Endodermal cell (in vitro differentiated cells): ENCODE measurements at places on chromosomes 5 and 9. TPM values are rescaled to one million over a fixed set of nuclear protein-coding genes. Genes with fewer than 3 reads are reported as not detected.

GRCh38 chr5:31397926-31398557, 133.9 kb downstream of the DROSHA start:
- DNase-seq = no peak

Gene HNRNPA0
- total RNA-seq = 50.7 and 52.4 TPM in 2 replicates

DNA sequence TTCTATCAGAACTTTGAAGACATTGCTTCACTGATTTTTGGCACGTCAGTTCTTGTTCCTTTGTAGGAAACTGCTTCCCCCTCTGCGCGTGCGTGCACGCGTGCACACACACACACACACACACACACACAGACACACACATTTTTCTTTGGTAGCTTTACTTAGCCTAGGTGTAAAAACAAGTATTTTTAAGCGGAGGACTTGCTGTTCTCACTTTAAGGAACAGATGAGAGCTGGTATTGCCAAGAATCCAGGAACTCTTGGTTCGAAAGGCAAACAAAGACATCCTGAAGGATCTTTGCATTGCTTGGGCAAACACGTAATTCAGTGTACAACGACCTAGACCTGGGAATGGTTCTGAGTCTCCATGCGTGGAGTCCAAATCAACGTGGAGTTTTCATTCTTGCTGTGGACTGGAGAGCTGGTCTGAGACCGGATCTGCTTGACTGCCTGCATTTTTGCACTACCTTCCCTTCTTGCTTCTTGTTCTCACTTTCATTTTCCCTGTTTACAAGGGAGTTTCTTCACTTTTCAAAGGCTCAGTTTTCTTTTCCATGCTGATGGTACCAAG, 8.2 kb downstream of the TMEM268 start:
- no peak for DNase-seq

Gene TSTD2
- total RNA-seq = 21.1 and 23.0 TPM in 2 replicates

GRCh38 chr5:51380603-51381207, 2.5 kb upstream of the ISL1 start:
- peak; percentile 63 for DNase-seq

- no peak for DNase-seq
Observed at GRCh38 chr5:177225798-177226197, 77.7 kb downstream of the RAB24 start.

Gene INSL6
- total RNA-seq = not detected in 2 replicates

GRCh38 chr9:130284249-130284625, 18.7 kb downstream of the HMCN2 start:
- peak; percentile 34 for DNase-seq

DNA sequence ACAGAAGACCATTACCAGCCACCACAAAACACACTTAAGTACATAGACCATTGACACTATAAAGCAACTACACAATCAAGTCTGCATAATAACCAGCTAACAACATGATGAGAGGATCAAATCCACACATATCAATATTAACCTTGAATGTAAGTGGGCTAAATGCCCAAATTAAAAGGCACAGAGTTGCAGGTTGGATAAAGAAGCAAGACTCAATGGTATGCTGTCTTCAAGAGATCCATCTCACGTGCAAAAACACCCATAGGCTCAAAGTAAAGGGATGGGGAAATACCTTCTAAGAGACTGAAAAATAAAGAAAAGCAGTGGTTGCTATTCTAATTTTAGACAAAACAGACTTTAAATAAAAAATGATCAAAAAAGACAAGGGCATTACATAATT, 113.6 kb upstream of the CD180 start:
- DNase-seq = no peak

GRCh38 chr5:143446535-143447226, 43.2 kb upstream of the NR3C1 start:
- DNase-seq = no peak

DNA sequence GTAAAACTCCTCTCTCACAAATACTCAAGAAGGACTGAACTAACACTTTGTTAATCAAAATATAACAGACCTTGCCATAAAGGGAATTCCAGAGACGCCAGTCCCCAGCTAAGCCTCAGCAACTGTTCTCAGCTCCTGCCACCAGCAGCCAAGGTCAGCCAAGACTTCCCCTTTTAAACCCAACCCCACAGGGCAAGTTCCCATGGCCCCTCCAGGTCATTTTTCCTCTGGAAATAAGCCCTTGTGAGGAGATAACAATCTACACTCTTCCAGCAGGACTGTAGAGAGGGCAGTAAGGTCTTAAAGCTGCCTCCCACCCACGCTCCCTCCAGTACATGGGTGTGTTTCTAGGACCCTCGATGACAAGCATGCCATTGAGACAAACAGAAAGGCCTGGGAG, 78.3 kb downstream of the DPYSL3 start:
- DNase-seq = no peak

DNA sequence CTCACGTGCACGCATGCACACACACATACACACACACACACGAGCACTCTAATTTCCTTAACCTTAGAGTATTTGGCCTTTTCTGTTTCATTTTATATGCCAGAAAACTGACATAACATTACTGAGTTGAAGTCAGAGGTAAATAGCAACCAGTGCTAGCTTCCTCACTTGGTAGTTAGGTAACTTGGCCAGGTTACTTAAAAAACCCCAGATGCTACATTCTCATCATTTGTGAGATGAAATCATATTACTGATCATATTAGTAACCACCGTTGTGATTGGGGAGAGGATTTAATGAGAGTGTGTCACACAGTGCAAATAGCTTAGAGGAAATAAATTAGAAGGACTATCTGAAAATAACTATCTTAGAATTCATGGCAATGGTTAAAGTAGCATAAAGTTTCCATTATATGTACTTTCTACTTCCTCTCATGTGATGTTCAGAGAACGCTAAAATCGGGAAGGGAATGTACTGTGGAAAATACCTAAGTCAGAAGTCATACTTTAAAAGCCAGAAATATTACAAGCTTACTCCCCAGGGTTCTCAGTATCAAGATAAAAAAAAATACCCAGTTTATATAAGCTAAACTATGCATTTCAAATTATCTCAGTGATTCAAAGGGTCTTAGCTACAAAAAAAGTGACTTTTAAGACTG, 120.5 kb downstream of the TUSC1 start:
- DNase-seq = no peak

Gene C5orf52
- not detected in 3 replicates for total RNA-seq

- DNase-seq = no peak
Observed at GRCh38 chr9:120030847-120031246, 549.1 kb downstream of the CDK5RAP2 start.

Gene TMOD1
- 7.1 and 8.5 TPM in 2 replicates for total RNA-seq

- DNase-seq = peak; percentile 49
Observed at GRCh38 chr5:85500869-85501268, 1116.2 kb upstream of the EDIL3 start.

DNA sequence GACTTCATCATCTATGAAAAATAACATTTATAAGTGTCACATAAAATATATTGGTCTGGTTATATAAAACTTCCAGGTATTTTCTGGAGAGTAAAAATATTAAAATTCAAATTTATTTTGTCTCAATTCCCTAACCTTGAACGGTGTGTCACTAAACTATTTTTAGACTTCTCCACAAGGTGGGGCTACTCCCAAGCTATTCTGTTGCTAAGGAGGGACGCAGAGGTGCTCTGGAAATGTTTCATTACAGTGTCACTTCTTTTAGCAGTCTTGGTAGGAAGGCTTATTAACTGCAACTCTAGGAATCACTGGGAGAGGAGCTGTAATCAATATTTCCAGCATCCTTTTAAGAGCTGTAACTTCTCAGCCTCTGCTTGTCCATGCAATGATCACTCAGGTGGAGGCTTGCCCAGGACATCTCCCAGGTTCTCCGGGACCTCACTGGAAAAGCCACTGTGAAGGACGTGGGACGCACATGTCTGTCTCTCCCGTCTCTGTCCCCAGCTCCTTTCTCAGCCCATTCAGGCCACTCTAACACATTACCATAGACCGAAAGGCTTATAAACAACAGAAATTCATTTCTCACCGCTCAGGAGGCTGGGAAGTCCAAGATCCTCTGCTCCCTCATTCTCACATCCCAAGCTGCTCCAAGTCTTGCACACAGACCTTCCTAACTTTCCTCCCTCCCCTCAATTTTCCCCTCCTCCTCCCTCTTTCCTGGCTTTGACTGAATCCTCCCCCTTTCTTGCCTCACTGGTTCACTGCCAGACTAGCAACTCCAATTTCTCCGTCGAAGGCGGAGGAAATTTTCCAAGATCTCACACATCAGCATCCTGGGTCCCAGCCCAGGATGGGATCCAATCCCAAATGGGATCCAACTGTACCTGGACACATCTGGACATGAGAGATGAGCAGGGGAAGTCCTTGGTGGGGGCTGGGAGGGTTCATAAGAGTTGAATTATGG, 32.7 kb upstream of the DNAH5 start:
- peak; percentile 62 for DNase-seq

DNA sequence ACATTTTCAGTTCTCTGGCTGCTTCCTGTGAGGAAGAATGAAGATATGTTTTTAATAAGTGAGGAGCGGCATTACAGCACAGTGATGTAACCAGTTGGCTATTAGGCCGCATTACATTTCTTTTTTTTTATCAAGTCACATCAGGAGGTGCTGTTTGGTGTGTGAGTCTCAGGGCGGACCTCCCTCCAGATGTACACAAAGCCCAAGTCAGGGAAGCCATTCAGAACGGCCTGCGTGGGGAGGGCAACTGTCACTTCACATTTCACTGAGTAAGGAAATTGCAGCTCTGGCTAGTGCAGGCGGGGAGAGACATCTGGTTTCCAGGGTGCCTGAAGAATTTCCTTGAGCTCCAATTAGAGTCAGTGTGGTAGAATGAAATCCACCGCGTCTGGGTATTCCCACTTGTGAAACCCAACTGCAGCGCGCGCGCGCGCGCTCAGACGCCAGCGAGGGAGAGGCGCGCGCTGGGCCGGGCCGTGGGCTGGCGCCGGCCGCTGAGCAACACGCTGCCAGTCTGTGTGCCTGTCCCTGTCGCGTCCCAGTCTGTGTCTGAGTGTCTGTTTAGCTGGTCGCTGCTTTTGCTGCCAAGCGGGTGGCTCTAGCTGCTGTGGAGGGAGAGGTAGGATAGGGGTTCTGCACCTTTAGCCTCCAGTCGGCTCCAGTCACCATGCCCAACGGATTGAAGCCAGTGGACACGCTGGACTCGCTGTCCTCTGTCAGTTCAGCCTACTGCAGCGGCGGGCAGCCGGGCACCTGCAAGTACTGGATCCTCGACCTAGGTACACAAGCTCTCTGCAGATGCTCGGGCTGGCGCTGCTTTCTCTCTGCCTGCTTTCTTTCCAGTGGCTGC, 140.8 kb upstream of the OTULINL start:
- peak; percentile 44 for DNase-seq

DNA sequence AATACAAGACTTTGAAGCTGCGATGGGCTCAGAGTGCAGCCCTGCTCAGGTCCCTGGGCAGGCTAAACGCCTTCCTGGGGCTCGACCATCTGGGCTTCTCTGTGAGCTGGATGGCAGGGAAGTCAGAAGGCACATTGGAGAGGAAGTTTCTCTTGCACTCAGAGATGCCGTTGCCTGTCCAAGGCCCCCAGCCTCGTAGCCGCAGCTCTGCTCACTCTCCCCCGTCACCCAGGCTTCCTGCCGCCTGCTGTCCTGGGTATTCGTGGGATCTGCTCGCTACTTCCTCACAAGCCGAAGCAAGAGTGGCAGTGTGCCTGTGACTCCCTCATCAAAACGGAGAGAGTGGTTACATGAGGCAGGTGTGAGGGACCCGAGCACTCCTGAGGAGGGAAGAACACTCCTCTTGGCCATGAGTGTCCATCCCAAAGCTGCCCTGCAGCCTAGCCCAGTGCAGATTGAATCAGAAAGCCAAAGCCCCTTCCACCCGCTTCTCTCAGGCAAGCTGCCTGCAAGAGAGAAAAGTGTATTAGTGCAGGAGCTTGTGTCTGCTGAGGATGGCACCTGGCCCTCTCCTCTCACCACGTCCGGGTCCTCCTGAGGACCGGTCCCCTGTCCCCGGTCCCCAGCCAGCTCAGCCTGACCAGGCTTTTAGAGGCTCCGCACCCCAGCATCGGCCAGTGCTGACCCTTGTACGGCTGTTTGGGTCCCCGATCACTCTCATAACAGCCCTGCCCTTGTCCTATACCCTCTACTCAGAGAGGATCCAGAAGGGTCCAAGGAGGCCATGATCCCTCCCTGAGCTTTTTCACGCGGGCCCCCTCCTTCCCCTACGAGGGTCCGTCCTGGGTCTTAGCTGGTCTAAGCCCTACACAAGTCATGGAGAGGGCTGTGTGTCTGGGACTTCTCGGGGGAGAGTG, 7.3 kb downstream of the FCN2 start:
- DNase-seq = no peak

Gene CEMIP2
- 30.4 to 70.1 TPM (median 64.8 TPM) in 3 replicates for total RNA-seq

GRCh38 chr5:25823330-25823873, 1178.6 kb upstream of the CDH10 start:
- DNase-seq = no peak

- no peak for DNase-seq
Observed at GRCh38 chr5:9621379-9621903, 8.7 kb downstream of the TAS2R1 start.

- peak; percentile 94 for DNase-seq
Observed at GRCh38 chr5:134511796-134512660, 13.4 kb upstream of the JADE2 start.

DNA sequence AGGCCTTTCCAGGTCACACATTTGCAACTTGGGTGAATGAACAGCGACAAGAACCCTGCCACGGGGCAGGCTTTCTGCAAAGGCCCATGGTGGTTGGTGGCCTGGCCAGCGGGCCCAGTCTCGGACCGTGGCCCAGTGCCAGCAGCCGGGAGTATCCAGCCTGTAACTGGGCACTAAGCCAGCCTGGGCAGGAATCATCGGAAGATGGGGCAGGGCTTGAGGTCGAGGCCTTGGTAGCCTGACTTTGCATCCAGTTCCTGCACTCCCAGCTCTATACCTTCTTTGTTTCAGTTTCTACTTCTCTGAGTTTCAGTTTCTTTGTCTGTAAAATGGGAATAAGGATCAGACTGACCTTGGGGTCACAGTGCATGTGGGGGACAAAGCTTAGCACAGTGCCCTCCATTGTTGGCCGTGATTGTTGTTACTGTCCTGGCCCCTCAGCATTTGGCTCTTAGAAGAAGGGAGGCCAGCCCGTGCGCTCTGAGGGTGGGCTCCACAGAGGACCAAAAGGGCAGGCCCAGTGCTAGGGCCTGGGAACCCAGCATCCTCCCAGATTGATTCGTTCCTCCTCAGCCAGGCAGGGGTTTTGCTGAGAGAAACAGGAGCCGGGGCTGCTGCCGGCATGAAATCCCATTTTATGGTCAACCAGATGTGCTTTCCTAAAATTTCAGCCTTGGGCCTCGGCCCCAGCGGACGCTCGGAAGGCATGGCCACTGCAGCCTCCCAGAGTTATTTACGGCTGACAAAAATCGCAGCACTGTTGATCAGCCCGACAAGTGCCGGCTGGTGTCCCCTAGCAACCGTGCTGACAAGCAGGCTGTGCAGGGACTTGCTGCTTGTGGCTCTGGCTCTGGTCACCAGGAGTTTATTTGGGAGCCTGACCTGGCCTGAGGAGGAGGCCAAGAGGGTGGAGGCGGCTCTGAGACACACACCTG, 43.6 kb downstream of the JADE2 start:
- no peak for DNase-seq

- DNase-seq = peak; percentile 76
Observed at GRCh38 chr9:96140296-96141127, 161.5 kb downstream of the HSD17B3 start.
